ENCODE measurements at places on chromosomes 3 and 15.

- peak; percentile 69 for DNase-seq
Observed at GRCh38 chr3:15377961-15378791, 45.8 kb upstream of the SH3BP5 start.

GRCh38 chr3:20307383-20307782, 121.4 kb upstream of the SGO1 start:
- DNase-seq = no peak

- no peak for DNase-seq
Observed at GRCh38 chr3:144032531-144033239, 61.1 kb downstream of the DIPK2A start.

- DNase-seq = no peak
Observed at GRCh38 chr3:53215816-53216215, 40.0 kb downstream of the TKT start.

DNA sequence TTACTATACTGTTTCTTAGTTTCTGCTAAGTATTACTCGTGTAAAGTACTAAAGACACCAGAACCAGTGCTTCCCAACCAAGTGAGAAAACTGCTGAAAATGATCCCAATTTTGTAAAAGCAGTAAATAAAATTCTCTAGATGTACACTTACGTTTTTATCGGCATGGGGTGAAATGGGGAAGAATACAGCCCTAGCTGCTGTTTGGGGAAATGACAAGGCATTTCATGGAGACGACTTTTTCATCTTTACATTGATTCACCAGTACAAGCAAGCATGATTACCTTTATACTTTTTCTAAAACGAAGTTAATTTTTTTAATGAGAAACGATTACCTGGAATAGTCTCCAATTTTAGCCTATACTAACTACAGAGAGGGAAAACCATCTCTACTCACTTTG, 1.4 kb downstream of the PSMD6 start:
- no peak for DNase-seq

- no peak for DNase-seq
Observed at GRCh38 chr15:64193971-64194370, 31.1 kb upstream of the PPIB start.

DNA sequence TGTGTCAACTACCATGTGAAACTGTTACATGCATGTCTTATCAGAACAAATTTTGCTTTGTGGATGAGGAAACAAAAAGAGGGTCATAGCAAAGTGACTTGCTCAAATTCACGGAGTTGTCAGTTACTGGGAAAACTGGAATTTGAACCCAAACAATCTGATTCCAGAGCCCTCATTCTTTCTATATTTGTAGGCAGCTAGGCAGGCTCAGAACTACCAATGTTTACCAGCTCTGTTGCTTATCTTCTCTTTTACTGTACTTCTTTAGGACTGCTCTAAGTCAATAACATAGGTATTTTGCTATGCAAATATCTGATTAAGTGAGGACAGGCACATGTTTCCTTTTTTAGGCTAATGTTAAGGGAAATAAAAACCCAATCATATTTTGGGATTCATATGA, 450.5 kb downstream of the ZPLD1 start:
- DNase-seq = no peak

DNA sequence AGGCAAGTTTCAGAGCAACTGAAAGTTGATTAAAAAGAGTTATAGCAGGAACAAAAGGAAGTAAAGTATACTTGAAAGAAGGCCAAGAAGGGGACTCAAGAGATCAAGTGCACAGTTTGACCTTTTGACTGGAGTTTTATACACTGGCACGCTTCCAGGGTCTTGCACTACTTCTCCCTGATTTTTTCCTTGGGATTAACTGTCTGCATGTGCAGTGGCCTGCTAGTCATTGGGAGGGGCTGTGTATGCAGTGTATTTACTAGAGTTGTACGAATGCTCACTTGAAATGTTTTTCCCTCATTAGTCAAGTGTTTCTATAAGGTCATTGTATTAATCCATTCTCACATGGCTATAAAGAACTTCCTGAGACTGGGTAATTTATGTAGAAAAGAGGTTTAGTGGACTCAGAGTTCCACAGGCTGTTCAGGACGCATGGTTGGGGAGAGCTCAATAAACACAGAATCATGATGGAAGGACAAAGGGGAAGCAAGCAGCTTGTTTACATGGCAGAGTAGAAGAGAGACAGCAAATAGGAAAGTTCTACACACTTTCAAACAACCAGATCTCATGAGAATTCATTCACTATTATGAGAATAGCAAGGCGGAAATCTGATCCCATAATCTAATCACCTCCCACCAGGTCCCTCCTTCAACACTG, 571.8 kb downstream of the ZPLD1 start:
- DNase-seq = no peak

DNA sequence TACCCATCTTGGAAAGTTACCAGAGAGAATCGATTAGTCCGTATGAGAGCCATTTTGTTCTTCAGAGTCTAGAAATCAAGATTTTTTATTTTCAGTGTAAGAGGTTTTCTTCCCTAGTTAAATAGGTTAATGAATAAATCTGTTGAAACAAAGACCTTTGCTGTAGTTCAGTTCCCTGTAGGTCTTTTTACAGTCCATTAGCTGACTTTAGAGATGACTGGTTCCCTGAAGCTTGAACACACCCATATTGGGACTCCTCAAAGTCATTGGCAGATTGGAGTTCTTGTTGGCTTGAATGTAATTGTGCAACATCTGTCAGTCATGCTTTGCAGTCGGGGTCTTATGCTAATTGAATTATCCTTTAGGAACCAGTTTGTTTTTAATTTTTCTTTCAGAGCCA, 45.3 kb downstream of the SEMA6D start:
- DNase-seq = no peak

GRCh38 chr3:11507719-11508118, 136.0 kb downstream of the VGLL4 start:
- DNase-seq = no peak

GRCh38 chr15:35289024-35289617, 204.0 kb upstream of the NANOGP8 start:
- DNase-seq = no peak

DNA sequence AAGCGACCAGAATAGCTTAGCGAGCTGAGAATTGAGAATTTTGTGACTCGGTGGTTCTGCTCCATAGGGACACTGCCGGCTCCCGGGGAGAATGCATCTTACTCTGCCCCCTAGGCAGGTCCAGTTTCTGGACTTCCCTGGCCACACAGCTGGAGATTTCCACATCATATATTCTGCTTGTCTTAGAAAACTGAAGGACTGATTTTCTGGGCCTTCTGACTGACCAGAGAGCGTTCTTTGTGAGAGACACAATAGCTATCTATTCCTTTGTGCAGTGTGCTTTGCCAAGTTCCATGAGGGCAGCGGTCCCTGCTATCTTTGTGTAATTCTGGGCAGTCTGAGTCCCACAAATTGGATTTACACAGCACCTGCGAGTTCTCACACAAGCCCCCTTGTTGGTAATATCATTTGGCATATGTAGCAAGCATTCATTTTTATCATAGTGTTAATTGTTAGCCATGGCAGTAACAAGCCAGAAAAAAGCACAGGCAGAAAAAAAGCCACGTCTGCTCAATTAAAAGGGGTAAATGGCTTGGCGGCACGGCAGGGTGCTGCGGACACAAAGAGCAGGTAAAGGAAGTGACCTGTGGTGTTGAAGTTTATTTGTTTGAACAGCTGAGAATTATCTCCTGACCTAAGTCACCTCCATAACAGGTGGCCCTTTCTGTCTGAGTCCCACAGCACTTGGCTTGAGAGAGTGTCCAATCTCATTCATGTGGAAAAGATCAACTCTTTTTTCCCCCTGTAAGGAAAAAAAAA, 688.7 kb downstream of the TUSC7 start:
- DNase-seq = no peak

- DNase-seq = no peak
Observed at GRCh38 chr15:24856397-24857390, 98.1 kb upstream of the SNRPN start.

DNA sequence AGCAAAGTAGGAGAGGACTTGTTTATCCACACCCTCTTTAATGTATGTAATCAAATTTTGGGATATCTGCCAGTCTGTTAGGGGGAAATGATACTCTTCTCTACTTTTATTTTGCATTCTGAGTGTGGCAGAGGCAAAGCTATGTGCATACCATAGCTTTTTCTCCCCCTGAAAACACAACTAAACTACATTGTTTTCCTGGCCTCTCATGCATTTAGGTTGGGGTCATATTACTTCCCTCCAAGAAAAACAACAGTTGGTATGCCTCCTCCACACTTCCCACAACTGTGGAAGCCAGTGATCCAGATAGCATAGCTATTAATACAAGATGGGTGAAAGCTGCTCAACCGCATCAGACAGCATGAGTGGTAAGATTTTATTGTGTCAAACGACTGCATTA, 6.9 kb downstream of the RPL15 start:
- no peak for DNase-seq

GRCh38 chr3:101050866-101051265, 57.6 kb upstream of the ABI3BP start:
- DNase-seq = no peak

DNA sequence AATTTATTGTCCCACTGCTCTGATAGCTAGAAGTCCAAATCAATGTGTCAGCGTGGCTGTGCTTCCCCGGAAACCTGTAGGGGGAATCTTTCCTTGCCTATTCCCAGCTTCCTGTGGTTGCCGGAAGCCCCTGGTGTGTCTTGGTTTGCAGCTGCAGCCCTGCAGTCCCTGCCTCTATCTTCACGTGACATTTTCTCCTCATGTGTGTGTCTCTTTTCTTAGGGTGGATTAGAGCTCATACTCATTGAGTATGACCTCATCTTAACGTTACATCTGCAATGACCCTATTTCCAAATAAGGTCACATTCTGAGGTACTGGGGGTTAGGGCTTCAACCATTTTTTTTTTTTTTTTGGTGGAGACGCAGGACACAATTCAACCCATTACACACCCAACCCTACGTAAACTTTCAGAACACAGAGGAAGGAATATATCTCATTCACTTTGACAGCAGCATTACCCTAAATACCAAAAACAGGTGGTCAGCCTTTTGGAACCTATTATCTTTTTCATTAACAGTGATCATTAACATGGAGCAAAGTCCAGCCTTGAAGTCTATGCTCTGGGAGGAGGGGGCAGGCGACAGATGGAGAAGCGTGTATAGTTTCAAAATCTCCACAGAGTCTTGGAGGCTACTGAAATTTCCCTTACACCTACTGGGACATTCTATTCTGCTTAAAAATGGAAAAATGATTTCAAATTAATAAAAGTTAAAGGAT, 88.6 kb downstream of the RYK start:
- no peak for DNase-seq

DNA sequence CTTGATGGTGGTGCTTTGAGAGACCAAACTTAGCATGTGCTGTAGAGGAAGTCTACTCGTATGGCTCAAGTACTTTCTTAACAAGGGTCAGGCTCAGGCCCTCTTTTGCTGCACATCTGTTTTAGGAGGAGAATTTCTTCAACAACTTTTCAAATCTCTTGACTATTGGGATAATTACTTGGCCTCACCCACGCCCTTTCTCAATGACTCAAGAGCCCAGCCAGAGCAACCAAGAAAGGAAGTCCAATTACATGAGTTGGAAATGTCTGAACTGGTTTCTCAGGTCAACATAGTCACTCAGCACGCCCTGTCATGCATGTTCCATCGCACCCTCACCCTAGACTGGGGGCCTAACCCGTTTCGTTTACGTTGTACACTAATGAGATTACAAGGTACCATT, 44.8 kb upstream of the UMPS start:
- DNase-seq = no peak

DNA sequence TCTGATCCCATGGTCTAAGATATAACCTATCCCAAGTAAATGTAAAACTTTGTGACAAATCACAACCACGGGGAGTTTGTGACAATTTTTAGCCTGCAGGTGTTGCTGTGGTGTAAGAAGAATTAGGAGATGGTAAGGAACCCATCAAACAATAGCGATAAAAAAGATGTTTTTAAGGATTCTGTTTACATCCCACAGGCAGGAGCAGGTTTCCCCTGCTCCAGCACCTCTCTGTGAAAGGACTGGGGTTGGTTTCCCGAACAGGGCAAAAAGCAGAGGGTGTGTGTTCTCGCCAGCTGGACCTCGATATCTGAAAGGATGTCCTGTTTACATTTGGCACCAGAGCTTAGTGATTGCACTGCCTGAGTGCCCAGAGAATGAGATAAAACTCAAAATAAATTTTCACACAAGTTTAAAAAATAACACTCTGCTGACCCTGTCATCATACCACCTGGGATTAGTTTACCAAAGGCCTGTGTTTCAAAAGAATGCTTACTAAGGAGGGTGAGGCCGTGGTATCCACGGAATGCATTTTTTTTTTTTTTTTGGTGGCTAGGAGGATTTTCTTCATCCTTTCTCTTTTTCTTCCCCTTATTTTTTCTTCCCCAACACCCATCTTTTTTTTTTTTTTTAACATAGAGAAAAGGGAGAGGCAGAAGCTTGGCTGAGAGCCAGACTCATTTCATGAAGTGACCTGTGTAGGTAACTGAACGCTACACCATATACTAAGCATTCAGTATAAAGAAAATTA, 151.8 kb upstream of the DPH6 start:
- peak; percentile 77 for DNase-seq

- DNase-seq = peak; percentile 81
Observed at GRCh38 chr15:89836267-89837133, 21.8 kb upstream of the ANPEP start.

- DNase-seq = no peak
Observed at GRCh38 chr15:37416103-37416502, 315.8 kb upstream of the MEIS2 start.

DNA sequence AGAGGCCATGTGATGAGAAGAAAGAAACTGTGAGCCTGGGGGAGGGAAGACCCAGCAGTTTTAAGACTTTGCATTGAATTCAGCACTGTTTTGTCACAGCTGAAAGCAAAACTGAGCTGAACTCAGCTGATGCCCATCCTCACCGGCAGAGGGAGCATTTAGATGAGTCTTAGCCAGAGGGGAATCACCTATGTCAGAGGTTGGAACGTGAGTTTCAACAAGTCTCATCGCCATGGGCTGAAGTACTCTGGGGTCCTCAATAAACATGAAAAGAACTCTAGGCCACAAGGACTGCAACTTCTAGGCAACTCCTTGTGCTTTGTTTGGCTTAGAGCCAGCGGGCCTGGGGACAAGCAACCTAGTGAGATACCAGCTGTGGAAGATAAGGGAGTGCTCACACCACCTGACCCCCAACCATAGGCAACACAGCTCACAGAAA, 324.5 kb downstream of the TBL1XR1 start:
- peak; percentile 22 for DNase-seq

DNA sequence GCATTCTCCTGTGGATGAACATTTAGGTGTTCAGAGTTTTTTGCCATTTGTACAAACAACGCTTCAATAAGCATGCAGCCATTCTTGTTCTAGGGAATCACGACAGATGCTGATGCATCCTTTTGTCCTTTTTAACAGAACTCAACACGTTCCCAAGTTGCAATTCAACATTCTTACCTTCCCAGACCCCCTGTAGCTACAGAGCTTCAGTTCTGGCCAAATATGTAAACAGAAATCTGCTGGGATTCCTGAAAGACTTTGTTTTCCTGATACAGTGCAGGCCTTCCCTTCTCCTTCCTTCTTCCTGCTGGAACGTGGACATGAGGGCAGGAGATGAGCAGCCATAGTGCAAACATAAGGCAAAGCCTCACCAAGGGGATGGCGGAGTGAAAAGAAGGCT, 59.1 kb upstream of the SPATA12 start:
- DNase-seq = no peak

DNA sequence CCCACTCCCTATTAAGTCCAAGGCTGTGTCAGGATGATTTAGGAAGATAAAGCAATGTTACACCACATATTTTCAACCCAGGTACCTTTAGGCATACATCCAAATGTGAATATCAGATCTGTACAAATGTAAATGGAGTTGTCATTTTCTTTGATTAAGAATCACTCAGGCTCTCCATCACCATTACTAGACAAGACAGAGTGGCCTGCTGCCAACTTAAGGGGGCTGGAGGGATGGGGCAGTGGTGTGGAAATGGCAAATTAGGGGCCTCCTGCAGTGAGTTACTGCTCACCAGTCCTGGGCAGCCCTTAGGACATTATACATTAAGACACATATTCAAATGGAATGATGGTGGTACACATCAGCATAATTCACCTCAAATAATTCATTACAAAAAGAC, 211.0 kb downstream of the TNIK start:
- DNase-seq = no peak

Measured in non-pigmented ciliary epithelial cell (primary cell).